ENCODE measurements at places on chromosomes 3 and 15. TPM values are rescaled to one million over a fixed set of nuclear protein-coding genes. Genes with fewer than 3 reads are reported as not detected.

DNA sequence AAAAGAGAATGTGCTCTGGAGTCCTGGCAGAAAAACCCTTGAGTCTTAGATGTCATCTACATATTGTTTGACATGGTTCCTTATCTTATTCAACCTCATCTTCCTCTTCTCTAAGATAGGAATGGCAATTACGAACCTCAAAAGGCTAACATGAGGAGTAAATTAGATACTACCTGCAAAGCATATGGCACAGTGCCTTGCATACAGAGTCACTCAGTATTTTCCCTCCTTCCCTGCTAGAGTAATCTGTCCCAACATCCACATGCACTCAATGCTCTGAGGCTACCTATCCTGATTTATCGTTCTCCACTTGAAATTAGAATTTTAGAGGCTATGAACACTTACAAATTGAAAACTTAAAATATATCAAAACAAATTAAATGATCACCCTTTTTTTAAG lies 386.7 kb downstream of the RSL24D1 start:
- H3K27ac ChIP-seq = no peak overlapping the region
- DNase-seq = no peak
- no peaks in the 10 kb centered on the region for H3K4me1 ChIP-seq
- no peaks in the 10 kb centered on the region for H3K27me3 ChIP-seq
- H3K4me3 ChIP-seq = no peak overlapping the region

GRCh38 chr3:44883213-44883955 lies 9.0 kb downstream of the TGM4 start:
- no peak overlapping the region for H3K4me3 ChIP-seq
- DNase-seq = no peak
- no peaks in the 10 kb centered on the region for H3K27me3 ChIP-seq
- H3K4me1 ChIP-seq = peaks cover 59% of the 10 kb centered on the region

DNA sequence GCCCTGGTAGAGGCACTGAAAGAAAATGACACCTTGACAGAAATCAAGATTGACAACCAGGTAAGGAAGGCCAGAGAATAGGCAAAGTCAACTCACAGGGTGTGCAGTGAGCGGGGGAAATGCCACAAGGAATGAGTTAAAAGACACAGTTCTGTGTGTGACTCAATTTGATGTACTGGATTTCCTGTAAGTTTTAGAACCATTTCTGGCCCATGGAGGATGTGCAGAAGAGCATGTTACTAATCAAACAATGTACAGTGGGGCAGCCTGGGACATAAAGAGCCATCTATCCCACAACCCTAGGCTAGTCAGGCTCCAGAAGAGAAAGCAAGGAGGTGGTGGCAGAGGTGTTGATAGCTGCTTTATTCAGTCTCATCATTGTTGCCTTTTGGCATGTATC lies 31.2 kb upstream of the TMOD3 start:
- H3K4me1 ChIP-seq = peaks cover 43% of the 10 kb centered on the region
- peaks cover 3% of the 10 kb centered on the region for H3K36me3 ChIP-seq
- H3K27me3 ChIP-seq = no peaks in the 10 kb centered on the region
- no peak overlapping the region for H3K4me3 ChIP-seq

DNA sequence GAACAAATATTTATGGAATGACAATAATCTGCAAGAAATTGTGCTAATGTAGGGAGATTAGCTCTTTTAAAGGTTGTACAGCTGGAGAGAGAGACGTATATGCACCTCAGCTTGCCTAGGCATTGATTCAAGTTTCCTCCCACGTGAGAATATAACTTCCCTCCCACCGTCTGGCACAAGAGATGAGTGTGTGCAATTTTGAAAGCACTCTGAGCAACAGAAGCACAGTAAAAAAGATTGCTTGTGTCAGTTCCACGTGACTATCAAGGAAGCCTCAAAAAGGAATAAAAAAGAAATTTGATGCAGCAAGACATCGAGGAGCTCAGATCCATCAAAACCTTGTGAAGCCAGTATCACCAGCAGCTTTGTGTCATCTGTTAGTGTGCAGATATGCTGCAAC lies 435.3 kb downstream of the TUSC7 start:
- no peak overlapping the region for H3K4me3 ChIP-seq
- DNase-seq = no peak
- peaks cover 27% of the 10 kb centered on the region for H3K4me1 ChIP-seq
- no peak overlapping the region for H3K27ac ChIP-seq

DNA sequence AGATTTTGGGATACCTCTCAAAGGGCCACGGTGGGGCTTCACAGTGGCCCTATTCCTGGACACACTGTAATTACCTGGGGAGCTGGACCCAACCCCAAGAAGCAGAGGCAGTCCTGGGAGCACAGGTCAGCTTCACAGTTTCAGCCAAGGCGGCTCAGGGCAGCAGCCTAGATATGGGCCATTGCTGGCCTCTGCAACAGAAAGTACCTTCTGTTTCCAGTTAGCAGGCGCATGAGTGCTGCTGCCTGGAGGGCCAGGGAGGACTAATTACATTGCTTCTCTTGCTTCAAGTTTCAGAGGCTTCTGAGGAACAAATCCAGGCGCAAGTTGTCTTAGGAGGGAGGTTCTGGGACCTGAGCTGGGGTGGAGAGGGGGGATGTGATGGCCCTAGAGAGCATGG lies 13.5 kb upstream of the DUSP7 start:
- DNase-seq = no peak
- no peaks in the 10 kb centered on the region for H3K36me3 ChIP-seq
- H3K27me3 ChIP-seq = no peaks in the 10 kb centered on the region

GRCh38 chr3:178684881-178685590 lies 148.8 kb downstream of the KCNMB2 start:
- H3K27me3 ChIP-seq = peaks cover 22% of the 10 kb centered on the region
- H3K4me3 ChIP-seq = no peak overlapping the region
- no peaks in the 10 kb centered on the region for H3K36me3 ChIP-seq
- H3K4me1 ChIP-seq = no peaks in the 10 kb centered on the region
- no peak for DNase-seq

- H3K4me3 ChIP-seq = no peak within 1 kb of the TSS
- peaks cover 18% of the 10 kb centered on the region for H3K27me3 ChIP-seq
- no peaks in the 10 kb centered on the region for H3K36me3 ChIP-seq
- no peak for DNase-seq
- no peaks in the 10 kb centered on the region for H3K4me1 ChIP-seq
These were observed at the start of gene CPLX3 for GRCh38 chr15:74826364-74826819. TSS of gene CPLX3 (plus strand) at chr15:74826627. CDS start at chr15:74826704, 77 bp downstream.

The ZNF80 gene
- total RNA-seq = not detected

The ANKRD63 gene
- total RNA-seq = 0.42 TPM

The FBXL22 gene
- total RNA-seq = 0.48 TPM

Data from osteocyte (in vitro differentiated cells).